ENCODE measurements at places on chromosomes 13 and 19. TPM values are rescaled to one million over a fixed set of nuclear protein-coding genes. Genes with fewer than 3 reads are reported as not detected.

PCCA gene
- total RNA-seq, result 22.8 TPM

DLL3 gene
- not detected for total RNA-seq

R3HDM4 gene
- 49.0 TPM for total RNA-seq

TMEM59L gene
- not detected for total RNA-seq

ZNF556 gene
- total RNA-seq, result not detected

MAMSTR gene
- 2.4 TPM for total RNA-seq

DAND5 gene
- total RNA-seq, result 0.11 TPM

CEACAM4 gene
- not detected for total RNA-seq

VSTM2B gene
- total RNA-seq, result not detected

ADGRE1 gene
- not detected for total RNA-seq

IGFL3 gene
- total RNA-seq, result not detected

CADM4 gene
- 0.54 TPM for total RNA-seq

ZNF772 gene
- 21.9 TPM for total RNA-seq

PRR22 gene
- total RNA-seq, result not detected

LILRA1 gene
- total RNA-seq, result under 0.01 TPM

KIR3DL1 gene
- total RNA-seq, result not detected

PRR36 gene
- total RNA-seq, result not detected

TSSK6 gene
- 1.1 TPM for total RNA-seq

CYP4F2 gene
- not detected for total RNA-seq

RETN gene
- total RNA-seq, result not detected

ZNF225 gene
- 8.6 TPM for total RNA-seq

RFPL4AL1 gene
- total RNA-seq, result not detected

KLHL1 gene
- not detected for total RNA-seq

TNFSF13B gene
- total RNA-seq, result 0.43 TPM

MEIOSIN gene
- not detected for total RNA-seq

ZNF626 gene
- total RNA-seq, result 21.9 TPM

ZNF560 gene
- 0.33 TPM for total RNA-seq

C1QTNF9 gene
- not detected for total RNA-seq

SUGT1 gene
- 25.5 TPM for total RNA-seq

YJEFN3 gene
- total RNA-seq, result 0.39 TPM

CLDND2 gene
- total RNA-seq, result not detected

KIR2DL1 gene
- not detected for total RNA-seq

LRRC63 gene
- total RNA-seq, result not detected

KL gene
- 0.79 TPM for total RNA-seq

C19orf33 gene
- total RNA-seq, result 137 TPM

IL12RB1 gene
- not detected for total RNA-seq

FGF22 gene
- 0.39 TPM for total RNA-seq

LGALS14 gene
- not detected for total RNA-seq

ONECUT3 gene
- not detected for total RNA-seq

ADGRE3 gene
- not detected for total RNA-seq

CTXN1 gene
- 0.39 TPM for total RNA-seq

STOML3 gene
- not detected for total RNA-seq

IZUMO2 gene
- total RNA-seq, result 0.39 TPM
